ENCODE measurements at places on chromosomes 13 and 19.
A peak's percentile ranks its signal among the peaks of the same experiment; 100 is the strongest.

- DNase-seq = no peak
These were observed 32.4 kb downstream of the ZNF787 start for GRCh38 chr19:56088497-56089215.

DNA sequence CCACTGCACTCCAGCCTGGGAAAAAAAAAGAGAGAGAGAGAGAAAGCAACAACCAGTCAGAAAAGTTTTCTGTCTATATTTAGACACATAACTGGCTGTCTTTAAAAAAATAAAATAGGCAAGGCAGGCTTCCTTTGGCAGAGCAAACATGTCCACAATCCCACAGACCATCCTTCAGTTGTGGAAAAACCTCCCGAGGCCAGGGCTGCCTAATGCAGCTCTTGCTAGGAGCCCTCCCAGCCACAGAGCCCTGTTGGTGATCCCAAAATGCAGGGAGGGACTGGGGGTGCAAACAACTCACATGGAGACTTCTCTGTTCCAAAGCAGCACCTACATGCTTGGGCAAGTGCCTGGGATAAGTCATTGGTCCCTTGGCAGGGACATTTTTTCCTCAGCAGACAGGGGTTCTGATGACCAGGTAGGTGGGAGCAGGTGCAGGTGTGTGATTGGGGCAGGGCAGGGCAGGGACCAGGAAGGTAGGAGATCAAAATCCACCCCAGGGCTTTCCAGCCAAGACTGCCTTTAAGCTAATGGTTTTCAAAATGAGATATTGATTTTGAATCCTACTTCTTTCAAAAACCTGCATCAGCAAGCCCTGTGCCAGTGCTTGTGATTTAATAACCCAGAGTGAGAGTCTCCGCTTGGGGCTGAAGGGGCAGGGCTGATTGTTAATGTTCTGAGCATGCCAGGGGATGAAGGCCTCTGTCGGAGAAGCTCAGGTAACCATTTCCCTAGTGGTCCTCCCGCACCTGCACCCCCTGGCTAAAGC, 178.5 kb downstream of the USP12 start:
- DNase-seq = no peak

GRCh38 chr19:44752816-44753625, 4.5 kb downstream of the BCL3 start:
- peak; percentile 98 for DNase-seq

DNA sequence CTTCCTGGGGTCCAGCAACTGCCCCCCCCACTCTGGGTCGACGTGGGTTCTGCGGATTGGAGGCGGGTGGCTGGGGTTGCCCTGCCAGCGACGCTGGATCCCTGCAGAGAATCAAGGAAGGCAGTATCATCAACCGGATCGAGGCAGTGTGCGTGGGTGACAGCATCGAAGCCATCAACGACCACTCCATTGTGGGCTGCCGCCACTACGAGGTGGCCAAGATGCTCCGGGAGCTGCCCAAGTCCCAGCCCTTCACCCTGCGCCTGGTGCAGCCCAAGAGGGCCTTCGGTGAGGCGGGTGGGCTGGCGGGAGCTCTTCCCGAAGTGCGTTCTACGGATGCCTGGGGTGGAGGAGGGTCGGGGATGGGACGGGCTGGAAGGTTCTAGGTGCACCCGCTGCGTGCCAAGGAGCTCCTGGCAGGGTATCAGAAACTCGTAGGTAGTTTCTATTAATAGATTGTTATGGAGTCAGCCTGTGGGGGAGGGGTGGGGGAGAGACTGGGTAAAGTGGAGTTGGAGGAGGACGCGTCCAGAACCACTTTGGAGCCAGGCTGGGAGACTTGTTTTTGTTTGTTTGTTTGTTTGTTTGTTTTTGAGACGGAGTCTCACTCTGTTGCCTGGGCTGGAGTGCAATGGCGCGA, 1.5 kb downstream of the GIPC3 start:
- DNase-seq = peak; percentile 17

DNA sequence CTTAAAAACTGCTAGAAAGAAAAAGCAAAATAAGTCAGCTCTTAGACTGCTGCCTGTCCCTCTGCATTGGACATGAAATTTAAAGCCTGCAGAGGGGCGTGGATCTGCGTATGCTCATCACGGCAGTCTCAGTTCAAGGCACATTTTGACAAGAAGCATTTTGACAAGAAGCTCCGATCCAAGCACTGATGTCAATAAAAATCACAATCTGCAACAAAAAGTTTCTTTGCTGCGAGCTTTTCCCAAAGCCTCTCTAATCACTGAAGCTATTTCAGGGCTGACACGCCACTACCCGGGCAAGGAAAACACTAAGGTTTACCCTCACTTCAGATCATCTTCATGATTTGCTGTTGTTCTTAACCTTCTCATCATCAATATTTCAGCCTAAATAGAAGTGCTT, 7.4 kb downstream of the DCUN1D2 start:
- no peak for DNase-seq

- peak; percentile 83 for DNase-seq
These were observed 933.4 kb downstream of the SLITRK6 start for GRCh38 chr13:84865783-84866221.

DNA sequence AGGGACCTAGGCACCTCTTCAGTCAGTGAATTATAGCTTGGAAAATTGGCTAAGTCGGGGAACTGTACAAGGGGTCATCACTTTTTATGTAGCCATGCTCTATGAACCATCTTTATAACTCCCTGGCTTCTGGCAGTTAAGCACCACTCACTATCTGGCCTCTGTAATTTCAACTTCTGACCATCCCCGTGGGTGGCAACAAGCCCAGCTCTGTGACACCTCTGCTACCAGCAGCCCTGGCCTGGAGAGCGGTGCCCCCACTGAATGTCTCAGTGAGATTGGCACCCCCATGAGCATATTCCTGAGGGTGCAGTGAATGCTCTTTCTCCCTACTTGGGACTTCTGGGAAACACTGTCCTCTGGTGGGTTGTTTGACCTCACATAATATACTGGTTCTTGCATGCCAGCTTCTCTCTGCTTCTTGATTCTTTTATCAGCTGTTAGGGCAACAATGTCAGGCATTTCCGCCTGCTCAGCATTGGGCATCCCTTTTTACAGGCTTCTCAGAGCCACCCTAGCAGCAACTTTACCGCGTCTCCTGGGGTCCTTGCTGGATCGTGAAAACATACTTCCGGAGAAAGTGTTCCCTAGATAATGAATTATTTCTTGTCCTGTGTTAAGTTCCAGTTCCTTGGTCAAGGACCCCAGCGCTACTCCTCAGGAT, 10.4 kb downstream of the KL start:
- DNase-seq = no peak

DNA sequence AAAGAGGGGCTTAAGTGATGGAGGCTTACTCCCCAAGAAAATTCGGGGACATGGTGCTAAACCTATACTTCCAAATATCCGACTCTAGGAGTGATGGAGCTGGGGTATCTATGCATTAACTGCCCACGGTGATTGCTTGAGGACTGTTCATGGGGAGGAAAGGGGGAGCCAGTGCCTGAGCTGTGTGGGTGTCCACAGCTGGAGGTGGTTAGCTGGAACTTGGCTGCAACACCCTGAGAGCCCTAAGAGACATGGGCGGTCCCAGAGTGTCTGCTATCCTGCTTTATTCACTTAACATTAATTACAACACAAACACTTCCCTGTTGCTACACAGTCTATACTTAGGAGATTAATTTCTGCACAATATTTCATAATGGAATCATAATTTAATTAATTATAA, 28.1 kb upstream of the POMP start:
- no peak for DNase-seq

DNA sequence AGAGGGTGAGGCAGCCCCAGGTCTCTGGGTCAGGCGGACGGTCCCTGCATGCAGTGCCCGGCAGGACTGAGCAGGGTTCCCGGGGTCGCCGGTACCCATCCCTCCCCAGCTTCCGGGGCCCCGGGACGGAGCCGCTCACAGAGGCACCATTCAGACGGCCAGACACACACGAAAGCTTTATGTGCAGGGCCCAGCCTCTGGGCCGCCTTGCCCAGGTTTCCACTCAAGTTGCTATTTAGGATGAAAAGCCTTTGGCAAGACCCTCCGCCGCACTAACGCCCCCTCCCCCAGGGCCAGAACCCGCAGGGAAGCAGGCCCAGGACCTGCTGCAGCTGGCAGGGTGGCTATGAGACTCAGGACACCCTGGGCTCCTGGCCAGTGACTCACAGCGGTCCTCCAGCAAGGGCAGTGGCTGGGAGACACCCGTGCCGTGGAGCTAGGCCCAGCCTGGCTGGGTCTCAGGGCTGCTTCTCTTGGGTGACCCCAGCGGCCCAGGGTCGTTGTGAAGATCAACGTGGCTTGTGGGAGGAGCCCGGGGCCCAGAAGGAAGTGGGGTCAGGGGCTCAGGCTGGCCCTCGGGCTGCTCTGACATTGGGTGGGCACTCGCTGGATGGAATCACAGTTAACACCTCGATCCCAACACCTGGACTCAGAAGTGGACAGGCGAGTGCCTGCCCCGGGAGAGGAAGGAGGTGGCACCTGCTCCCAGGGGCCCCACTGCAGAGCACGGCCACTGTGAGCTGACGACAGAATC, 4.8 kb downstream of the C19orf25 start:
- peak; percentile 78 for DNase-seq

Data from astrocyte of the hippocampus (primary cell).